Astrocyte (in vitro differentiated cells and primary cell): ENCODE measurements at places on chromosomes 11 and 22. TPM values are rescaled to one million over a fixed set of nuclear protein-coding genes. Genes with fewer than 3 reads are reported as not detected.

The C11orf86 gene
- total RNA-seq: not detected in 2 replicates

GRCh38 chr11:8577791-8578581 is 16.0 kb downstream of the STK33 start:
- no peak for DNase-seq
- H3K4me3 ChIP-seq: no peak overlapping the region
- H3K27me3 ChIP-seq: no peaks in the 10 kb centered on the region
- H3K4me1 ChIP-seq: no peaks in the 10 kb centered on the region
- H3K36me3 ChIP-seq: no peaks in the 10 kb centered on the region
- no peak overlapping the region for H3K27ac ChIP-seq

DNA sequence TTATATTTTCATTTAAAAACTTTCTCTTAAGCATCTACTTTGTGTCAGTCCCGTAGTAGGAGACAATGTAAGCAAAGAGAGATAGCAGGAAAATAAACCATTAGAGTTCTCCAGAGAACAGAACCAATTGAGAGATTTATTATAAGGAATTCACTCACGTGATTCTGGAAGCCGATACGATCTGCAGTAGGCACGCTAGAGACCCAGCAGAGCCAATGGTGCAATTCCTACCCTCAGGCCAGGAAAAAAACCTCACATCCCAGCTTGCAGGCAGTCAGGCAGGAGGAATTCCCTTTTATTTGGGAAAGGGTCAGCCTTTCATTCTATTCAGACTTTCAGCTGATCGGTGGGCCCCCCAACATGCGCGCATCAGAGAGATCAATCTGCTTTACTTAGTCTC is 7.3 kb upstream of the PLEKHA7 start:
- H3K27ac ChIP-seq: no peak overlapping the region
- DNase-seq: no peak
- H3K36me3 ChIP-seq: no peaks in the 10 kb centered on the region
- H3K4me3 ChIP-seq: no peak overlapping the region
- peaks cover 3% of the 10 kb centered on the region for H3K27me3 ChIP-seq

GRCh38 chr22:20967697-20968211 is 699 bp downstream of the AIFM3 start:
- no peak overlapping the region for H3K27ac ChIP-seq
- H3K4me1 ChIP-seq: no peaks in the 10 kb centered on the region
- no peak overlapping the region for H3K4me3 ChIP-seq
- DNase-seq: no peak
- H3K36me3 ChIP-seq: no peaks in the 10 kb centered on the region

DNA sequence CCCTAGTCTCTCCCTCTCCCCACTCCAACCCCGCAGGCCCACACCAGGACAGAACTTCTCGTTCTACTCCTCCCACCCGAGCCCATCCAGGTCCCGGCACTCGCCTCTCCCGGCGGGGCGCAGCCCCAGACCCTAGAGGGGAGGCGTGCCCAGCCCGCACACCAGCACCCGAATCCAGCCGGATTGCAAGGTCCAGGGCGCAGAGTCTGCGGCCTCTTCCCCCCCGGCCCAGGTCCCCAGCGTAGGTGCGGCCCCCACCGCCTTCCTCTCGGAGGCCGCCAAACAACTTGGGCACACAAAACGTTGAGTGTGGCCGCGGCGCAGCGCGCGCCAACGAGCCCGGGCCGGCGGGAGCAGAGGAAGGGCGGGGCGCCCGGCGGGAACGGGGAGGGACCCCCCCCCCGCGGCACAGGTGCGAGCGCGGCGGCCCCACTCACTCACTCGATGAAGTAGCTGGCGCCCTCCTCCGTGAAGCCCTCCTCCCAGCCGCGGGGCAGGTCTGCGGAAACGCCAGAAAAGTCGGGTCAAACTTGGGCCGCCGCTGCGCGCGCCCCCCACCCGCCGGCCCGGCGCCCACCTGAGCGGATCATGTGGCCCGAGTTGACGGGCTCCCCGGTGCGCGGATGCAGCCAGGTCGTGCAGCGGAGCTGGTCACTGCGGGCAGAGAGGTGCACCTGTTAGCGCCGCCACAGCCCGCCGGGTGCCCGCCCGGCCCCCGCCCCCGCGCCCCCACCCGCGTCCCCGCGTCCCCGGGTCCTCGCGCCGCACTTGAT is 480 bp downstream of the PLEKHA7 start:
- peaks cover 14% of the 10 kb centered on the region for H3K27me3 ChIP-seq
- H3K4me3 ChIP-seq: peak overlapping the region; percentile 52
- peaks cover 17% of the 10 kb centered on the region for H3K4me1 ChIP-seq
- no peaks in the 10 kb centered on the region for H3K36me3 ChIP-seq
- no peak for DNase-seq
- H3K27ac ChIP-seq: no peak overlapping the region

GRCh38 chr22:47839595-47840227 is 1077.3 kb downstream of the TBC1D22A start:
- H3K27ac ChIP-seq: no peak overlapping the region
- DNase-seq: no peak
- no peaks in the 10 kb centered on the region for H3K36me3 ChIP-seq
- no peaks in the 10 kb centered on the region for H3K27me3 ChIP-seq
- H3K4me1 ChIP-seq: no peaks in the 10 kb centered on the region

The PLA2G3 gene
- total RNA-seq: not detected in 2 replicates

The SELENOO gene
- total RNA-seq: 16.9 and 18.5 TPM in 2 replicates

GRCh38 chr11:113048820-113049768 is 87.9 kb downstream of the NCAM1 start:
- peak; percentile 61 for DNase-seq
- no peak overlapping the region for H3K27ac ChIP-seq
- H3K27me3 ChIP-seq: no peaks in the 10 kb centered on the region
- no peak overlapping the region for H3K4me3 ChIP-seq
- H3K4me1 ChIP-seq: peaks cover 5% of the 10 kb centered on the region

- no peak overlapping the region for H3K27ac ChIP-seq
- H3K36me3 ChIP-seq: no peaks in the 10 kb centered on the region
- no peaks in the 10 kb centered on the region for H3K4me1 ChIP-seq
- no peak overlapping the region for H3K4me3 ChIP-seq
- peak; percentile 61 for DNase-seq
Observed at GRCh38 chr11:15985127-15985859, 371.1 kb downstream of the SOX6 start.

The HRAS gene
- total RNA-seq: 78.5 and 84.2 TPM in 2 replicates

The PVALB gene
- not detected in 2 replicates for total RNA-seq

DNA sequence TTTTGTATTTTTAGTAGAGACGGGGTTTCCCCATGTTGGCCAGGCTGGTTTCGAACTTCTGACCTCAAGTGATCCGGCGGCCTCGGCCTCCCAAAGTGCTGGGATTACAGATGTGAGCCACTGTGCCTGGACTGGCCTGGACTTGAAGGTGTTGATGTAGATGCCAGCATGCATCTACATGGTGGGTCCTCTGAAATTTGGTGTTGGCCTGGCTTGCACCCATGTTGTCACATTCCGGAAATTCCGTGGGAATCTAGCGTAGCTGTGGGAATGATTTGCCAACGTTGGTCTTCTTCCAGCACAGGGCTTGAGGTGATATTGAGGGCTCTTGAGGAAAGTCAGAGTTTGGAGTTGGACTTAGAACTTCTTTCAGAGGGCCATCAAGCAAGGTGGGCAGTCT is 6.5 kb downstream of the PACS1 start:
- no peak overlapping the region for H3K4me3 ChIP-seq
- peak; percentile 26 for DNase-seq
- no peak overlapping the region for H3K27ac ChIP-seq
- no peaks in the 10 kb centered on the region for H3K27me3 ChIP-seq
- H3K36me3 ChIP-seq: peaks cover 16% of the 10 kb centered on the region

- peaks cover 6% of the 10 kb centered on the region for H3K27me3 ChIP-seq
- peaks cover 19% of the 10 kb centered on the region for H3K4me1 ChIP-seq
- no peaks in the 10 kb centered on the region for H3K36me3 ChIP-seq
- no peak overlapping the region for H3K27ac ChIP-seq
- H3K4me3 ChIP-seq: no peak overlapping the region
- no peak for DNase-seq
Observed at GRCh38 chr11:60781286-60781980, 3.7 kb upstream of the MS4A10 start.

The TMEM191C gene
- total RNA-seq: 2.8 and 3.4 TPM in 2 replicates

The FBLN1 gene
- 69.2 and 72.5 TPM in 2 replicates for total RNA-seq

The CBX7 gene
- total RNA-seq: 1.2 and 1.4 TPM in 2 replicates

DNA sequence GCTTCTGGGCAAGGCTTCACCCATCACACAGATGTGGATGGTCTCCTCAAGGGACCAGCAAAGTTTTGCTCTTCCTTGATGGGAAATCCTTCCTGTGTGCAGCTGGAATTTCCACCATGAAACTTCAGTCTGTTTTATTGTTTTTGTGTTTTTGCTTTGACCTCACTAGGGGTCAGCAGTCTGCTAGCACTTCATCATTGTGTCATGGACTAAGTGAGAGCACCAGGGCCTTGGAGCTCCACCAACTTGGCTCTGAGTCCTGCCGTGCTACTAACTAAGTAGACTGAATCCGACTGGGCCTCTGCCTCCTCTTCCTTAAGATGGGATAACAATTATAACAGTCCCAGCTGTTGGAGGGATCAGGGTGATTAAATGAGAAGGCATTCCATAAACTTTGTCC is 305.8 kb upstream of the NCAM1 start:
- peak; percentile 86 for DNase-seq
- H3K27me3 ChIP-seq: peaks cover 3% of the 10 kb centered on the region

- H3K27me3 ChIP-seq: no peaks in the 10 kb centered on the region
- no peak overlapping the region for H3K4me3 ChIP-seq
- no peaks in the 10 kb centered on the region for H3K4me1 ChIP-seq
- no peaks in the 10 kb centered on the region for H3K36me3 ChIP-seq
- H3K27ac ChIP-seq: no peak overlapping the region
- no peak for DNase-seq
Observed at GRCh38 chr22:48153726-48154125, 1391.3 kb downstream of the TBC1D22A start.

The LRRC4C gene
- 9.0 and 15.3 TPM in 2 replicates for total RNA-seq

GRCh38 chr22:40210818-40211217 is 33.1 kb downstream of the TNRC6B start:
- no peaks in the 10 kb centered on the region for H3K36me3 ChIP-seq
- H3K27me3 ChIP-seq: no peaks in the 10 kb centered on the region
- no peak for DNase-seq
- no peak overlapping the region for H3K4me3 ChIP-seq

DNA sequence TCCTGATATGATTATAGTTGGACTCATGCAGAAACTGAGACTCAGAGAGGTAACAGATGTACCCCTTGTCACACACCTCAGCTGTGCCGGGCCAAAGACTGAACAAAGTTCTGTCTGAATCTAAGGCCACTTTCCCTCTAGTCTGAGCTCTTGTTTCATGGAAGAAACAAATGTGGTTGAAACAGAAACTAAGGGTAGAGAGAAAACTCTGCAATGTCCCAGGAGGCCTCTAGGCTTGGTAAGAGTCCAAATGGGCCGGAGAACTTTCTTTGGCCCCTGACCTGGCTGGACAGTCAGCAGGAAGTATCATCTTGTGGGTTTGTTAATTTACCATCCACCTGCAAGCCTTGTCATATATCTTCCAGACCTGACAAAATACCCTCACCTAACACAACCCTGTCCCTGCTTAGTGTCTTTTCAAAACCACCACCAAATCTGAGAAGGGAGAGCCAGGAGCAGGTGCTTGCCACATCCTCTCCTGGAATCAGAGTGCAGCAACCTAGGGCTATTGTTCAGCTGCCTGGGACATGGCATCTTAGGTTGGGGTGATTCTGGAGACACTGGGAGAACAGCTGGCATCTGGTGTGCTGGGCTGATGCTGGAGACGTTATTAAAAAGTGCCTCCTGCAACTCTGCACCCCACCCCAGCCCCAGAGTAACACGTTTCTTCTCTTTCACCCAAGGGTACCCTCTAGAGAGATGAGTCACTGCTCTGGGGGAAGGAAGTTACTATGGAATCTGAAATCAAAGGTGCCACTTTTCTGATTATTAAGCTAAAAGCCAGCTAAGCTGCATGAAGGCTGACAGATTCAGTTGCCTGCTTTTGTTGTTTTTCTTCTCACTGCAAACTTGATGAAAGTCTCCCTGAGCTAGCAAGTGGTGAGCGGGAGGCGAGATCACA is 126.3 kb upstream of the TIMP3 start:
- no peak overlapping the region for H3K4me3 ChIP-seq
- no peak for DNase-seq
- no peaks in the 10 kb centered on the region for H3K4me1 ChIP-seq

- no peaks in the 10 kb centered on the region for H3K27me3 ChIP-seq
- DNase-seq: no peak
- H3K27ac ChIP-seq: no peak overlapping the region
Observed at GRCh38 chr11:19091366-19091765, 25.6 kb upstream of the ZDHHC13 start.

- H3K4me1 ChIP-seq: no peaks in the 10 kb centered on the region
- H3K27ac ChIP-seq: no peak overlapping the region
- H3K36me3 ChIP-seq: no peaks in the 10 kb centered on the region
- DNase-seq: no peak
Observed at GRCh38 chr11:22681281-22681812, 14.9 kb downstream of the GAS2 start.

DNA sequence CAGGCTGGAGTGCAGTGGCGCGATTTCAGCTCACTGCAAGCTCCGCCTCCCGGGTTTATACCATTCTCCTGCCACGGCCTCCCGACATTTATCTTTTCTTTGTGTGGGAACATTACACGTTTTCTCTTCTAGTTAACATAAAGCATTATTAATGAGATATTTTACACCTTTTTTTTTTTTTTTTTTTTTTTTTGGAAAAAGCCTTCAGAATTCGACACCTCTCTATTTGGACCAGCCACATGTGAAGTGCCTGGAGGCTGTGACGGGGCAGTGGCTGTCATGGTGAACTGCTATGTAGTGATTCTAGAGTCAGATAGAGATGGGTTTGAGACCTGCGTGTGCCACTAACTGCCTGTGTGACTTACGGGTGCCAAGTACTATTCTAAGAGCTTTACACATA is 64.3 kb downstream of the SMIM38 start:
- peaks cover 12% of the 10 kb centered on the region for H3K27me3 ChIP-seq
- H3K4me1 ChIP-seq: peaks cover 8% of the 10 kb centered on the region
- H3K27ac ChIP-seq: no peak overlapping the region
- H3K4me3 ChIP-seq: no peak overlapping the region
- no peak for DNase-seq
- no peaks in the 10 kb centered on the region for H3K36me3 ChIP-seq

The MOV10L1 gene
- 0.61 and 0.62 TPM in 2 replicates for total RNA-seq
